ENCODE measurements at places on chromosomes 7 and 10.

DNA sequence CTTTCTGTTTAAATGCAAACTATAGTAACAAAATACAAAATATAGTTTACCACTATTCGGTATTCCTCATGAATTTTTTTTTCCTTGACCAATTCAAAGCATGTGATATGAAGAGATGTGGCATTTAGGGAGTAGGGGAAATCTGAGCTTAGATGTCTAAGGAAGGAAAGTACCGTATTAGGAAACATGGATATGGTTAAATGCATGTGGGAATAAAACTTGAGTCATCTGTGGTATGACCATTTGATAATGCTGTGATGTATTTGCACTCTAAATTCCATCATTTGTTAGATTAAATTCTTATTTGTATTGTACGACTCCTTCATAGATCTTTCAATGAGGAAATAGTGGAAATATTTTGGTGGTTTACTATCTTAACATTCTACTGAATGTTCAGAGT lies 19.7 kb downstream of the AHR start:
- DNase-seq: no peak

DNA sequence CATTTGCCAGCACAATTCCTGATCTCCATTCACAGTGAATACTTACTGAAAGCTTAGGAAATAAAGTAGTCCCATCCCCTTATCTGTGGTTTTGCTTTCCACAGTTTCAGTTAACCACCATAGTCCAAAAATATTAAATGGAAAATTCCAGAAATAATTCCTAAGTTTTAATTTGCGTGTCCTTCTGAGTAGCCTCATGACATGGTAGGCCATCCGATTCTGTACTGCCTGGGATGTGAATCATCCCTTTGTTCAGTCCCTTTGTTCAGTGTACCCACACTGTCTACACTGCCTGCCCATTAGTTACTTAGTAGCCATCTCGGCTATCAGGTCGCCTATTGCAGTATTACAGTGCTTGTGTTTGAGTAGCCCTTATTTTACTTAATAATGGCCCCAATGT lies 14.2 kb downstream of the RAB11FIP2 start:
- no peak for DNase-seq

- DNase-seq: peak; percentile 15
Measured at GRCh38 chr7:45985902-45986301, 64.8 kb upstream of the IGFBP3 start.

DNA sequence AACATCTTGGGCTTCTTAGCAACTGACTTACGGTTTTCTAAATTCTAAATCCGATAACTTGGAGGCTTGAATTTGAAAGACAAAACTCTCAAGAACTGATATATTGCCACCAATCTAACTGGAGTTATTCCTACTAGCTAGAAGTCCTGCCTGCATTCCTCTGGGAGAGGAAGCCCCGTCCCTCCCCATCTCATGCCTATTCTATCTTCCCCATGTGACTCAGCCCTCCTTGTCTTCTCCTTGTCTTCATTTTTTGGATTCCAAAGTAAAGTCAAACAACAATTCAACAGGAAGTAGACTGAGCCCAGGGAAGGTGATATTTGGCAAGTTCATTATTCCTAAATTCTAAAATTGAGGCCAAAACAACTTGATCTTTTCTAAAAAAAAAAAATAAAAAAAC lies 587.7 kb downstream of the KCNMA1 start:
- no peak for DNase-seq

- no peak for DNase-seq
Measured at GRCh38 chr7:157293413-157293788, 43.4 kb upstream of the DNAJB6 start.

GRCh38 chr10:22135591-22135990 lies 82.2 kb downstream of the EBLN1 start:
- DNase-seq: no peak

DNA sequence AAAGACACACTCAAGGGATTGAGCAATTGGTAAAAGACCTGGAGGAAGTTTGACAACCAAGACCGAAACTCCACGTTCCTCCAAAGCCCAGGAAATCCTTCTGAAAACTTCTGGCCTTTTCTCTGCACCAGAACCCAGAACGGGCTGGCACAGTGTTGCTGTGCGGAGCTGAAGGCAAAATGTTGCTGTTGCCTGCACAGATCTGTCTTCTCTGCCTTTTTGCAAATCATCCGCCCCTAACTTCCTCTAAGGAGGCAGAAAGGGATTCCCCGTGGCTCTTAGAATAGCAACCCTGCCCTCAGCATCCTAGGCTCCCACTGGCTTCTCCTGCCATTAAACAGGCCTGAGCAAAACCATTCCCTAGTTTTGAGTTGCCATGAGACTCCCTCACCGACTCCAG lies 44.9 kb downstream of the FIGNL1 start:
- DNase-seq: no peak

DNA sequence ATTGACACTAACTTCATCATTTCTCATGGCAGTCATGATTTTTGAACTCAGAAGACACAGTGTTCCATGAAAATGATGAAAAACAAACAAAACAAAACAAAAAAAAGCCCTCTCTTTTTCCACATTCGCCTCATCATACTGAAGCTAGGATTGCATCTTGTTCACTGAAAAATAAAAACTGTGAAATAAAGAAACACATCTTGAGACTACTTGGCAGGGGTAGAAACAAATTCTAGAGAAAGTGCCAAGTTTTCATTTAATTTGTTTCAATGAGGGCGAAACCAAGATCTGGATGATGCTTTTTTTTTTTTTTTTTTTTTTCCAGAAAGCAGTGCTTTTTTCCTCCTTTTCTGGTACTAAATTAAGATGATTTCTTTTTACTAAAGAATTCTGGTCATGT lies 350.4 kb upstream of the ETV1 start:
- no peak for DNase-seq

- no peak for DNase-seq
Measured at GRCh38 chr7:142088022-142088714, 23.4 kb upstream of the MGAM2 start.

DNA sequence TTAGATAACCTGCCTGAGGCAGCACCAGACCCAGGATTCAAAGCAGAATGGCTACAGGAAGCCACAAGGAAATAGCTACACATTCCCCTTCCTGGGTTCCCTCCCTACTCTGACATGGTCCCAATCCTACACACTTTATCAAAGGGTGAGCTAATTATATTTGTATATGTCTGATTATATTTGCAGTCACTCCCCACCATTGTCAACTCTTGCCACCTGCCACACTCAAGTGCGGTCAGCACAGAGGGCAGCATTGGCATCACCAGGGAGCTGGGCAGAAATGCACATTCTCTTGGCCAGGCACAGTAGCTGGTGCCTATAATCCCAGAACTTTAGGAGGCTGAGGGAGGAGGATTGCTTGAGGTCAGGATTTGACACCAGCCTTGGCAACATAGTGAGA lies 114.1 kb upstream of the PDLIM1 start:
- DNase-seq: no peak

DNA sequence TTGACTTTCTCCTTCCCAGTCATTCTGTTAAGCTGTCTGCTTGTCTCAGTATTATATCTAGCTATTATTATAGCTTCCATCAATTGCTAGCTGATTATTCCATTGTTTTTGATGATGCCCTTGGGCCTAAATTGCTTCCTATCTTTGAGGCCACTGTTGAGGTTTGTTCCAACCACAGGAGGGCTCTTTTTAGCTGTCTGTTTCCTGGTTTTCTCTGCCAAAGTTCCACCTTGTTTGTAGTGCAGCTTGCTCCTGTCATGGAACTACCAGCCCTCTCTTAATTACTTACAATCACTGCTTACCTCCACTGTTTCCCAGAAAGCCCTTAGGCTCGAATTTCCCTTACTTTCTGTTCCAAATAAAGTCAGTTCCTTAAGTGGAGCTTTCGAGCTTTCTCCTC lies 118.7 kb upstream of the SEC61G start:
- DNase-seq: no peak

GRCh38 chr7:17486835-17487234 lies 188.4 kb downstream of the AHR start:
- no peak for DNase-seq

GRCh38 chr7:80635533-80635932 lies 2.9 kb upstream of the CD36 start:
- DNase-seq: no peak

DNA sequence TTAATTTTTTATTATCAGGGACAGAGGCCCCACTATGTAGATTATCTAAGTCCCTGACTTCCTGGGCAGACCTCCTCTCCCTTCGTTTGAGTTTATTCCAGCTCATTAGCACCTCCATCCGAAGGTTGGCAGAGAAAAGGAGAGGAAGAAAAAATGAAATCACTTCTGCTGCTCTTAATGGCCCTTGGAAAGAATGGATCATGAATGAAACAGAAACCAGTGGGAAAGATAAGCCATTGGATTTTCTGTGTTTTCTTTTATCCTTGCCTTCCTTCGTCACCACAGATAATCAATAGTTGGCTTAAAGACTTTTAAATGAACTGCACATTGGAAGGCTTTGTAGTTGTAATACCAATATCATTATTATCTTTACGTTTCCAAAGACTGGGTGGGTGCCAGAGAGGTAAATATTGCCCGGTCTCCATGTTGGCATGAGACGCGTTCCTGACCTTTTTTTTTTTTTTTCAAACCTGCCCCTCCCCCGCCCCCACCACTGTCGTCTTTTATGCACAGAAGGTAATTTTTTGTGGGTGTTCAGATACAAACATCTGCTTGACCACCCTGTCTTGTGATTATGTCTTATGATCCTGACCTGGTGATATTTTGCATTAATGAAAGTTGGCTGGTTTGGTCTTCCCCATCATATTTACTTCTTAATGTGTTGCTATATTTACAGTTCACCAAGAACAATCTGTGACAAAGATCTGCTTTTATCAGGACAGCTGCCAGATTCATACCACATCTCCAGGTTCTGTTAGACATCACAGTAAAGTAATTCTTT lies 116.8 kb downstream of the ARID5B start:
- DNase-seq: no peak

DNA sequence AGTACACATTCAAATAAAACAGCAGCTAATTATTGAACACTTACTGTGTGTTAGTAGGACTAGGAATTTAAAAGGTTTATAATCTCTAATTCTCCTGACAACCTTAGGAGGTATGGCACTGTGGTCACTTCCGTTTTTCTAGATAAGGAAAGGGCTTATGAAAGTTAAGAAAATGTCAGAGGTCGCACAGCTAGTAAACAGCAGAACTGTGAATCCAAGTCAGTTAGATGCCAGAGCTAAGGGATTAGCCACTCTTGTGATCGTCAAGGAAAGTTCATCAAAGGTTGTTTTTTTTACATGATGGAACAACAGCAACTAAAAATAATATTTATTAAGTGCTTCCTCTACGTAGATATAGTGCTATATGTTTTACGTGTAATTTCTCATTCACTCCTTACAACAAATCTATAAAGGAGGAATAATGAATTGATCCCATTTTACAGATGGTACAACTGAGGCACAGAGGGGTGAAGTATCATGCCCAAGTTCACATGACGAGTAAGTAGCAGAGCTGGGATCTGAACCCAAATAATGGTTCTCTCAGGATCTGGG lies 84.9 kb downstream of the NAMPT start:
- DNase-seq: no peak

DNA sequence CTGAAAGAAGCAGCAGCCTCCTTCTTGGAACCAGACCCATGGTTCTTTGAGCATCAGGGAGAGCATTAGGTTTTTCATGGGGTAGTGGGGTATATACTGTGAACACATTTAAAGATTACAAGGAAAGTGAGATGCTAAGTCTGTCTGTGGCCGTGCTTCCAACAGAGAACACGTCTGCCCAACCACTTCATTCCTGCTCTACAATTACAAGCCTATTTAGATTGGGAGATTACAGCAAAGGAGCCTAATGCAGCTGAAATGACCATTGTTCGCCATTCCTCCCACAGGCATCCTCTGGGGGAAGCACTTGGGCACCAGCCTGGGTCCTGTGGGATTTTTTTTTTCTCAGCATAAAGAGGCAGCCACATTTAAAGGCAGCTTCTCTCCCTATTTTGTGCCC lies 536.4 kb downstream of the XPNPEP1 start:
- no peak for DNase-seq

- no peak for DNase-seq
Measured at GRCh38 chr7:138753610-138754009, 44.2 kb upstream of the TMEM213 start.

DNA sequence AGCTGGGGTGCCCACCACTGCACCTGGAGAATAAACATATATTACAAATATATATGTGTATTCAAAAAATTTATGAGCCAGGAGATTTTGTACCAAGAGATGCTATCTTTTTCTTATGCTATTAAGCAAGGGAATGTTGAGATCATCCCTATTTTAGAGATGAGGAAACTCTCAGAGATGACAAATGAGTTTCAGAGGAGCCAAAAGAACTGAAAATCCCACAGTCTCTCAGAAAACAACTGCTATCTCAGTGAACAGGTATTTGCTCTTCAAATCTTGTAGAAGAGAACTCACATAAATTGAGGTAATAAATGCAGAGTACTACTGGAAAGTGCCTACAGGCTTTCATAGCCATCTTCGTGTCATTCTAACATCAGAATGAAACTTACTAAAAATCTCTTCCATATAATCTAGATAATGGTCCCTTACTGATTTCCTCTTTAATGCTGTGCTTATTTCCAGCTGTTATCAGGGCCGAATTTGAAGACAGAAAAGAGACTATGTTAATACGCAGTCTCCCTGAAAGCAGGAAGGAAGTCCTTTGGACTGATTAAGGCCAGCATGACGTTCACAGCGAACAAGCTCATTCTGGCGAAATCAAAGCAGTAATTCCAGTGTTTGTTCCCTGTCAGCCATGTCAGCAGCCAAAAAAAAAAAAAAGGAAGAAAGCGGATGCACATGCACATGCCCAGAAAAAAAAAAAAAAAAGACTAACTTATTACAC lies 29.4 kb upstream of the ANAPC16 start:
- peak; percentile 69 for DNase-seq

DNA sequence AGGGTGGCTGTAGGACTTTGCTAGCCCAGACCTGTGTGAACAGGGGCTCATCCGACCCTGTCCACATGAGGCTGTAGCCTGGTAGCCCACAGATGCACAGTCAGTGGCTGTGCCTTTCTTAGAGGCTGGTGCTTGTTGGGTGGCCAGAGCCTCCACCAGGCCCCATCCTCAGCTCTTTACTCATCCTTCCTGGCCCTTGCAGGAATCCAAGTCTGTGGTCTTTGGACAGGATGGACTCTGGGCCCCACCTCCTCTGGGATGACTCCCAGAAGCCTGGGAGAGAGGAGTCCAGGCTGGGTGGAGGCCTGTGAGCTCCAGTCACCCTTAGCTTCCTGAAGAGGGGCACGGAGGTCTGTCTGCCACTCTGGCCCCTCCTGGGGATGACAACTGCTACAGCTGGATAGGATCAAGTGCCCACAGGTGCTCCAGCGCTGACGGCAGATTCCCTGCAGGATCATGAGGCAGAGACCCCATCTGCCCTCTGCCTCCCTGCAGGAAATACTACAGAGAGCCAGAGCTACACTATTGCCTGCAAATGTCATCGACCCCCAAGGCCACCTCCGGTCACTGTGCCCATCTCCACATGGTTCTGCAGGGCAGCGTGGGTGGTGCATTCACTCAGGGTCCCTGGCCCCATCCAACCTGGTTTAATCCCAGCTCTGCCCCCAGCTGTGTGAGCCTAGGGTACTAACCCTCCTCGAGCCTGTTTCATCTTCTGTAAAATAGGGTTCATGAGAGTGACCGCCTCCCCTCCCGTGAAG lies 114.5 kb downstream of the PTPN20 start:
- DNase-seq: peak; percentile 9

GRCh38 chr10:110802090-110802489 lies 69.6 kb upstream of the PDCD4 start:
- DNase-seq: no peak

- no peak for DNase-seq
Measured at GRCh38 chr10:42997849-42998165, 79.1 kb upstream of the RET start.

- no peak for DNase-seq
Measured at GRCh38 chr10:127048630-127049029, 143.4 kb downstream of the DOCK1 start.

- DNase-seq: no peak
Measured at GRCh38 chr7:24982917-24983316, 2.9 kb upstream of the OSBPL3 start.

- no peak for DNase-seq
Measured at GRCh38 chr7:94687076-94687475, 31.1 kb upstream of the SGCE start.

Data from kidney capillary endothelial cell (primary cell).